NCI-H1092 treated with DMSO at 0.1 percent for 48 hours (cell line): ENCODE measurements at places on chromosomes 1 and 21.

- no peak for DNase-seq
Measured at GRCh38 chr1:45329445-45329844, 2.8 kb downstream of the HPDL start.

DNA sequence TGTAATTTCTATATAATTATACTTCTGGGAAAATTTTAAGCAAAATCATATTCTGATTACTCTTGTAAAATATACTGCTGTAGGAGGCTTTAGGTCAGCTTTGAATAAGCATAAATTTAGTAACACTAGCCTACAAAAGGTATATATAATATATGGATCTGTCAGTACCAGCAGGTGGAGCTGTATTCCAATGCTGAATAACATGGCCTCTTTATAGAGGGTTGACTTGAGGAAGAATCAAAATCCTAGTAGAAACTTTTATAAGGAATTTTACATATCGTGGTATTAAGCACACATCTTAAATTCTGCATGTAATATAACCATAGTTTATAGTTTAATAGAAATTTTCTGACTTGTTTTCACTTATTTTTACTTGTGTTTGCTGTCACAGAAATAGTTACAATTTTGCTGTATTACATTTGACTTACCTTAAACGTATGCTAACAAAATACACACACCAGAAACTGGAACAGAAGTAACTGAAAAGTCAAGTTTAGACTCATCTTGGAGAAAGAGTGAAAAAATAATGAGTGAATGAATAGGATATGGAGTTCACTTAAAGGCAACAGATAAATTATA, 79.3 kb downstream of the HMCN1 start:
- DNase-seq, result peak; percentile 58

DNA sequence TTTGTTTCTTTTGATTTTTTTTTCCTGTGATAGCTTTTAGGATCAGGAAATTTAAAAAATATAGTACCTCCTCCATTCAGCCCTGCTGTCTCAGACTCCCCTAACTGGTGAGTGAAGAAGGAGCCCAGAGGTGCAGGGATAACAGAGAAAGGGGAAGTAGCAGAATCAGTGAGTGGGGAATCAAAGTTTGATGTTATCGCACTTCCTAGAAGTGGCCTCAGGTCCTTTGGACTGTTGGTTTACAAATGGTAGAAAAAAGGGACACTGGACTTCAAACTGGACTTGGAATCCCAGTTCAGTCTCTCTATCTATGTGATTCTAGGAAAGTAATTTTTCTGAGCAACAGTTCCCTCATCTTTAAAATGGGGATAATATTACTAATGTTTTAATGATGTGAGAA, 99.5 kb downstream of the FGGY start:
- no peak for DNase-seq

- DNase-seq, result no peak
Measured at GRCh38 chr1:36472656-36473055, 8.5 kb upstream of the MRPS15 start.

DNA sequence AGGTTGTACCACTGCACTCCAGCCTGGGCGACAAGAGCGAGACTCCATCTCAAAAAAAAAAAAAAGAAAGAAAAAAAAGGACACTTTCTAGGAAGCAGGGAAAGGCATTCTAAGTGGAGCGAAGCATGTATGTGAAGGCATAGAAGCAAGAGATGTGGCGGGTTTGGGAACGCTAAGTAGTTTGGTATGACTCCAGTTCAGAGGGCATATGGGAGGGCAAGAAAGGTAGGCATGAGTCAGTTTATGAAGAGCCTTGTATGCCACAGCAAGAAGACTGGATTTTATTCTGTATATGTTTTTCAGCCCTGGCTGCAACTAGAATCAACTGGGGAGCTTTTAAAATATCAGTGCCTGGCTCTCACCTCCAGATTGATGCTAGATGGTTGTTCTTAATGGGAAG, 4.4 kb upstream of the ELOVL1 start:
- no peak for DNase-seq

DNA sequence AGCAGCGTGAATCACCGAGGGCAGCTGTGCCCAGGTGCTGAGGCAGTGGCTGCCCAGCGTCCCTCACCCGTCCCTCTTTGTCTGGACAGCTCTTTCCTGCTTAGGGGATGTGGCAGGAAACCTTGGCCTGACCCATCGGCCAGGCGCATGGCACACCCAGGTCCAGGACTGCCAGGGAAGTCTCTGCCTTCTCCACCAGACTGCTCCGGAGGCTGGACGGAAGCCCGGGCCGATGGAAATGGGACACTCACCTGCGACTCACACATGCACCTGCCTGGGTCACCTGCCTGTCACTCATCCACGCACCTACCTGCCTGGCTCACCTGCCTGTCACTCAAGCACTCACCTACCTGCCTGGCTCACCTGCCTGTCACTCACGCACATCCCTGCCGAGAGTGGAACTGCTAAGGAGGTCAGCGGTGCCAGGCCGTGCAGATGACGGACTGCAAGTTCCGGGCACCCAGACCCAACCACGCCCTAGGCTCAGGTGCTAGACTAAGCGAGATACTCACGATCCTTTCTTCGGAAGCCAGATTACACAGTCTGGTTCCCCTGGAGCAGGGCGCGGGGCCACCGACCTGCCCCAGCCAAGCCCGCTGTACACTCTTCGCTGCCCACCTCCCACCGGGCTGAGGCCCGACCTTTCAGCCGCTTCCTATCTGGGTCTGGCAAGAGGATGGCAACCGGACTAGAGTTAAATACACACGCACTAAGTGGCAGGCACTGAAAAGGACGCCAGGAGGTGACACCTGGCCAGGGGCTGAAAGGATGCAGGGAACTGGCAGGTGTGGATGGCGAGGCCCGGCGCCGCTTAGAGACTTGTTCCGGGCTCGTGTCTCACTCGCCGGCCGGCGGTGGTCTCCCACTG, 1.1 kb downstream of the UBE2J2 start:
- no peak for DNase-seq

DNA sequence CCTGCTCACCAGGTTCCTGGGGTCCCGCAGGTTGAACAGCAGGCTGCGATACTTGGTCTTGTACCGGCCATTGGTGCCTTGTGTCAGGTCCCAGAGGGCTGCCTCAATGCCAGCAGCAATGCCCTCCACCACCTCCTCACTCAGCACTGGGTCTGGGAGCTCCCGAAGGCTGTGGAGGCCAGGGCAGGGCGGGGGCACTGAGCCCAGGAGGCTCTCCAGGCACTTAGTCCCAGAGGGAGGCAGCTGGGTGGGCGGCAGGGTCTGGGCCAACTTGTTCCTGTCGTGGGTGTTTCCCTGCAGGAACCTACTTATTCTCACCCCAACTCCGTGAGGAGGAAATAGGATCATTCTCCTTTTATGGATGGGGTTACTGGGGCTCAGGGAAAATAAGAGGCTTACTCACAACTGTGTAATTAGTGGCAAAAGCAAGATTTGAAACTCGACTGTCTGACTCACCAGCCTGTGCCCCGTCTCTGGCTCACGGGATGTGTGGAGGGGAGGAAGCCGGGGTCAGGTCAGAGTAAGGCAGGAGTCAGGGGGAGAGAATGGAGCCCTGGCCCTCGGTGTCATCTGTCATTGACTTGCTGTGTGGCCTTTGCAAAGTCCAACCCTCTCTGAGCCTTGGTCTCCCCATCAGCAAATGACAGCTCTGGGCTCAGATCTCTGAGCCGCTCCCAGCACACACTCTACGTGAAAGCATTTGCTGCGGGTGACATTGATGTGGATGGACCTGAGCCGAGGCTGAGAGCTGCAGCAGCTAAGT, 17.2 kb downstream of the SPOCD1 start:
- no peak for DNase-seq

- DNase-seq, result no peak
Measured at GRCh38 chr1:207259391-207259790, 62.1 kb upstream of the CD55 start.

DNA sequence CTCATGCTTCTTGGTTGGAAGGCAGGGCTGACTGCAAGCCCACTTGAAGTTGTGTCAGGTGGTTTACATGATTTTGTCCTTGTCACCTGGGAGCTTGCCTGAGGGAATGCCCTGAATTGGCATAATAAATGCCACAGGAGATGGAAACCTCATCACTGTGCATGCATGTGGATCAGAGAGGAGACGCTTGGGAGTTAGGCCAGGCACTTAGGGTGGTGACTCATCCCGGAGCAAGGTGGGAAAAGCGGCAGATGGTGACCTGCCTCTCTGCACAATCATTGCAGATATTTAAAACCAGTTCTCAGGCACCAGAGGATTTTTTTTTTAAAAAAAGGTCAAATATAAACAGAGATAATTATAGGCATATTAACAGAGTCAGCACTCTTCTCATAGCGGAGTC, 202.2 kb upstream of the KIAA0040 start:
- DNase-seq, result peak; percentile 9

DNA sequence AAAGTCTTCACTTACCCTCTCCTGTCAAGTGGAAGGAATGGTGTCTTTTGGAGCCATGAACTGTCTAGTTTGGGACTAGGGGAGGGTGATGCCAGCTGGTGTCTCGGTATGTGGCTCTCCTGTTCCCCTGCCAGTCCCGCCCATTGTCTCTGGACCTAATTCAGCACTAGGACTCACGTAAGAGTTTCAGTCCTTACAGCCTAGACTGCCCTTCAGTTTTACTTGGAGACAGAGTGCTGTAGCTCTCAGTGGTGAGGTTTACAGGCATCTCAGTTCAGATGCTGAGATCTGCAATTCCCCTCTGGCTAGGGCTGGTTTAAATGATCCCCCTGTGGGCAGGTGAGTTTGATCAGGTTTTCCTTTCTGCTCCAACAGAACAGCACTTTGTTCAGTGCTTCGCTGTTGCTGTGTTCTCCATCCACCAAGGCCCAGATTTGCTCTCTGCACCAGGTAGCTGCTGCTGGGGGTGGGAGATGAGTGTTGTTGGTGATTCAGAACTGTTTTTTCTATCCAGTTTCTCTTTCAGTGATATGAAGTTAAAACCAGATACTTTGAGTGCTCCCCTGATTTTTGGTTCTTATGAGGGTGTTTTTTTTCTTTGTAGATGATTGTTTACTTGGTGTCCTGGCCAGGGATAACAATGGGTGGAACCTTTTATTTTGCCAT, 198.3 kb upstream of the RNPC3 start:
- DNase-seq, result no peak

DNA sequence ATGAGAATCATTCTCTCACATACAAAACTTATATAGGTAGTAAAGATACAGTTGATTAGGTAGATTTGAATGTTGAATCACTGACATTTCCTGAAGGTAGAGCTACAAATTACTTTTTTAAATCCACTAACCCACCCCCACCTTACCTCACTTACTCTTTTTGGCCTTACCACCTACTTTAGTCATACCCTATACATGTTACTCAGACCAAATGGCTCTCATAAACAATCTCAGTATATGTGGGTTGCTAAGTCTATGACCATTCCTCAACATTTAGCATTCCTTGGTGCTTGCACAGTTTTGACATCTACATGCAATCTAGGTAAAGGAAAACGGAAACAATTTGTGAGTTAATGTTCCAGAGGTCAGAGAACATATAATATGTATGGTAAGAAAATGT, 26.3 kb downstream of the SYDE2 start:
- no peak for DNase-seq

DNA sequence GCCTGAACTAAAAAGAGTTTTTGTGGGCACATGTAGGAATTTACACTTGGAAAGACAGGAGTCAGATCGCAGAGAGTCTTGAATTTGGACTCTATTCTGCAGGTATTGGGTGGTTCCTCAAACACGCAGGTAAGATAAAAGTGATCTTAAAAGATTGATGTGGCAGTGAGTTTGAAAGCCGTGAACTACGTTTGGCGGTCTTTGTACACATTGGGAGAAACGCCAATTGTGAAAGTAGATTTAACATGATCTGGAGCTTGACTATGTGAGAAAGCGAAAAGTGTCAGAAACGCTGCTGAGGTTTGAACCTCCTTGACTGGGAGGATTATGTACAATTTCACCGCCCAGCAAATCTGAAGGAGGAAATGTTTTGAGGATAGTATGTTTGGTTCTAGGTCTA, 1.5 kb upstream of the PPP2R5A start:
- DNase-seq, result no peak

DNA sequence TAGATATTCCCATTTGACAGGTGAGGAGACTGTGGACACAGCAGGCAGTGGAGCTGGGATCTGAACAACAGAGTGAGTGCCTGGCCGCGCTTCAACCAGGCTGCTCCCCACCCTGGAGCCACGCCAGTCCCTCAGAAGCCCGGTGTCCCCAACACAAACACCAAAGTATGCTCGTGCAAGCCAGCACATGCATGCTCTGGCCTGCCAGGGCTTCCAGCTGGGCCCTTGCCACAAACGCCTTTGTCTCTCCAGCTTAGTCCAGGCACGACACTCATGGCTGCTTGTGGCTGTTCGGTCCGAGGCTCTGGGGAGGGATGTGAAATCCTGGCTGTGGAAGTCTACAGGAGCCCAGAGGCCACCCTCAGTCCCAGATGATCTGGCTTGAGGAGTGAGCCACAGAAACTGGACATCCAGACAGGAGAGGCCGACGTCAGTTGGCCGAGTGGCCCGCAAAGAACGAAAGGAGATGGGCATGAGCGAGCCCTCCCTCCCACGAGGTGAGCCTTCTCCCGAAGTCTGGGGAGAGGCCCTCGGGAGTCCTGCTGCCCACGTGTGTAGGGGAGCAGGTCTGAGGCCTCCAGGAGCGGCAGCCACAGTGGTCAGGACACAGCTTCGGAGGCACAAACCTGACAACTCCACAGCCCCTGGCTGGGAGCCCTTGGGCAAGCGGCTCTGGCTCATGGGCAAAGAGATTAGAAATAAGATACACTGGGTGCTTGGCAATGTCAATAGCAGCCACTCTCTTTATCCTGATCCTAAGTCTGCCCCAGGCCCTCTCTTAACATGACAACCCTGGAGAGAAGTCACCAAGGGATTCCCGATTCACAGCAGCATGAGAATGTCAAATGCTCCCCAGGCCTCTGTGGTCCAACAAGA, 117.1 kb upstream of the IFFO2 start:
- no peak for DNase-seq

GRCh38 chr1:16342331-16343062, 9.8 kb downstream of the FBXO42 start:
- no peak for DNase-seq

GRCh38 chr1:66278260-66279021, 255.5 kb upstream of the SGIP1 start:
- DNase-seq, result no peak

DNA sequence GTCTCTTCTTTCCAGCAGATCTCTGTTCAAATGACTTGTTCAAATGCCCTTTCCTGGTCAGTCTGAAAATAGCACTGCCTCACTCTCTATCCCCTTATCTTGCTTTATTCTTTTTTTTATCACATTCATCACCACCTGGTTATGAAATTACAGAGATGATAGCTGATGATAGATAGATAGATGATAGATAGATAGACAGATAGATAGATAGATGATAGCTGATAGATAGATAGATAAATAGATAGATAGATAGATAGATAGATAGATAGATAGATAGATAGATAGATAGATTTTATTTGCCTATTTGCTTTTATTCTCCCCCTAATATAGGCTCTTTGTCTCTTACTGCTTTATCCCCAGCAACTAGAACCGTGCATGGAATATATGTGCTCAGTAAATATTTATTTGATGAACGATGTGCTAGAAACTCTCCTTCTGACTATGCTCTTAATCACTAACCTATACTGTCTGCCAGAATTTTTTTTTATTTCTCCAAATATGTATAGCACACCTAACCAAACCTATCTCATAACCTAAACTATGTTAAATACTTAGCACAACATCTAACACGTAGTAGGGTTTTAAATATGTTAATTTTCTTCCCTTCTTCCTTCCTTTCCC, 372.8 kb upstream of the DUSP10 start:
- no peak for DNase-seq
